Stimulated activated CD8-positive, alpha-beta memory T cell treated with anti-CD3 and anti-CD28 coated beads, Interleukin-15, amount 100 ng/mL, for 48 hours (primary cell): ENCODE measurements at places on chromosomes 6 and 20.
A peak's percentile ranks its signal among the peaks of the same experiment; 100 is the strongest.

GRCh38 chr6:111569951-111570350, 35.7 kb downstream of the TRAF3IP2 start:
- DNase-seq, result no peak

DNA sequence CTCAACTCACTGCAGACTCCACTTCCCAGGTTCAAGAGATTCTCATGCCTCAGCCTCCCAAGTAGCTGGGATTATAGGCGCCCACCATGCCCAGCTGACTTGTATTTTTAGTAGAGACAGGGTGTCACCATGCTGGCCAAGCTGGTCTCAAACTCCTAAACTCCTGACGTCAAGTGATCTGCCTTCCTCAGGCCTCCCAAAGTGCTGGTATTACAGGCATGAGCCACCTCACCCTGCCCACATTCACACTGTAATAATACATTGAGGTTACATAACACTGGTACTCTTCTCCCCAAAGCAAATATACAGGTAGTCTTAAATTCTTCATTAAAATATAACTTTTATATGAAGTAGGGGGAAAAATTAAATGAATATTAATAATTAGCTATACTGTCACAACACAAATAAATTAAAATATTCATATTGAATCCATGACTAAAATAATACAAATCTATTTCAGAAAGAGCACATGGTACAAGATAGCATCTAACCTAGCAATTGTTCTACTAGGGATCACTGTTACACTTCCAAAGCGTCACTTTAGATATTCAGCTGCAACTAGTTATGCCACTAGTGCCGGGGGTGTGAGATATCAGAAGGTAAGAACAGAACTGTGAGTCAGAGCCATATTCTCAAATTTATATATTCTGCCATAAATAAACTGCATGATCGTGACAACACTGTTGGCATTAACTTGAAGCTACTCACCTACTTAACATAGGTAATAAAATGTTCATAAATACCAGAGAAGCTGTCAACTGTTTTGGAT, 169.1 kb upstream of the SHLD1 start:
- DNase-seq, result no peak

- no peak for DNase-seq
Observed at GRCh38 chr6:71406865-71407860, 118.6 kb downstream of the OGFRL1 start.

GRCh38 chr6:144566868-144567615, 281.9 kb downstream of the UTRN start:
- DNase-seq, result no peak

DNA sequence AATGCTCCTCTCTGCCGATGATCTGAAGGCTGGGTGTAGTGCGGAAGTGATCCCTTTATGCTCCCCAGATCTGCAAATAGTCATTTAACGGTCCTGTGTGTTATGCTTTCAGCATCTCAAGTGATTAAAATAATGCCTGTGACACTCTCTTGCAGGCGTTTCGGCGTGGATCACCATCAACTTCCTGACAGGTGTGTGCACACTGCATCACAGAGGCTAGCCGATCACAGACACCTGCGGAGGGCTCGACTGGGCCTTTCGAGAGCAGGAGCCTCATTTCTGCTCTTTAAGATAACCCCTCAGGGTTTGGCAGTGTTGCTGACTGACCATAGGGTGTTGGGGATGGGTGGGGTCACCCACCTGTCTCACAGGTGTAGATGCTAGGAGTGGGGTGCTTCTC, 20.0 kb downstream of the ENTPD6 start:
- no peak for DNase-seq

- DNase-seq, result no peak
Observed at GRCh38 chr6:153099636-153100035, 31.4 kb downstream of the RGS17 start.

GRCh38 chr6:31092238-31092637, 20.1 kb downstream of the C6orf15 start:
- no peak for DNase-seq

GRCh38 chr6:167691533-167692312, 135.0 kb upstream of the AFDN start:
- no peak for DNase-seq

GRCh38 chr6:143529095-143529494, 17.6 kb upstream of the FUCA2 start:
- DNase-seq, result no peak

DNA sequence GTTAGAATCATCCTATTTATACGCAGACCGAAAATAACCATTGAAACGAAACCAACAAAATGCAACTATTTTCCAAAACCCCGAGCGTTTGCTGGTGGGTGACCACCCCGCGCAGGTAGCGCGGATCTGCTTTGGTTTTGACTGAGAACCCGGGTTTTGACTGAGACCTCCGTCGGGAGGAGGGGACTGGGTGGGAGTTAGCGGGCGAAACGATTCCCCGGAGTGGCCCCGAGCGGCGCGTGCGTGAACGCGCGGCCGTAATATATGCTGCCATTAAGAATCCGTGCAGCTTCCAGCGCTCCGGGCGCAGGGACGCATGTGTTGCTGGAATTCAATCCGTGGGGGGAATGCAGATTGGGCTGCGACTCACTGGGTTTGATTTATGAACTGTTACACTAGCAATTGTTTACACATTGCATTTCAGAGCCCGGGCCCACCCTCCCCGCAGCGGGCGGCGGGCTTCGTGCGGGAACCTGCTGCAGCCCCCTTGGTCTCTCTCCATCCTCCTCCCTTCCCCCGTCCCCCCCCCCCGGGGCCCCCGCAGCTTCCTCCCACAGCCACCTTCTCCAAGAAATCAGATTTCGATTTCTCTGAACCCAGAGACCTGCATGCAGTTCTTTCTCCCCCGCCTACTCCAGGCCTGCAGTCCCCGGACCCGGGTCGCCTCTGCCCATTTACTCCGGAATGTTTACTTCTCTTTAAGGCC, 9.9 kb downstream of the NRN1 start:
- DNase-seq, result no peak

- no peak for DNase-seq
Observed at GRCh38 chr6:101832371-101832770, 438.9 kb downstream of the GRIK2 start.

DNA sequence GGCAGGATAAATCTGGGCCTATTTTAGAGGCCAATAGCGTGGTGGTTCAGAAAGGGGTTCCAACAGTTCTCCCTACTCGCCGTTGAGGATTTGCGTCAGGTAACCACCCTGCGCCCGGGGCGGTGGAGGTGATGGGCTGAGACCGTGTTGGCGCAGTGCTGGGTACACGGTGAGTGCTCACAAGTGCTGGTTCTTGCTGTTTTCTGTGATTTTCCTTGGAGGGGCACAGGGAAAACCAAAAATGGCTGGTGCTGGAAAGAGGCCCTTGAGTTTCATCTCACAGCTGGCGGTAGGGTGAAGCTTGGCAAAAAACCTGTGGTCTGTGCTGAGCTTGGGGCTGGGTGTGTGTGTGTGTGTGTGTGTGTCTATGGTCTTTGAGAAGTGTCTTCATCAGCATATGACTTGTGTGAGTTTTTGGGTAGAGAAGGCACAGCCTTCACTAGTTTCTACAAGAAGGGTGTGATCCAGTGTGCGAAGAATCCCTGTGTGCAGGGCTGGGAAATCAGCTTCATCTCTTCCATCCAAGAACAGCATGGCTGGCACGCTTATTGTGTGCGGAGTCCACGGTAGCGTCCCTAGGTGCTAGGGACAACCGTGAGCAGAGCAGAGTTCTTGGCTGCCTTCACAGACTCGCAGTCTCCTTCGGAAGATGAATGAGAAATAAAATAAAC, 35.3 kb upstream of the SCRT2 start:
- DNase-seq, result no peak

DNA sequence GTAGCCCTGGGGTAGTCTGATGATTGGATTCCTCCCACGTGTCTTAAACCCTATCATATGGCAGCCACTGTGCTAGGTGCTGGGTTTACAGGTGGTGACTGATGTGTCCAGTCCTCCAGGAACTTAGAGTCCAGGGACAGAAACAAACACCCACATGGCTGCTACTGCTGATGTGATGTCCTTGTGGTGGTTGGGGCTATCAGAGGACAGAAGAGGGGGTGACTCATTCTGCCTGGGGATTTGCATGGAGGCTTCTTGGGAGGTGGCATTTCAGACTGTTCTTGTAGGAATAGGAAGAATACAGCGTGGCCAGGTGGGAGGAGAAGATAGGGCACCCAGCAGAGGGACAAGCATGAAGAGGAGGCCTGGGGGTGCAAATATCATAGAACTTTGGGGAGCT, 9.8 kb downstream of the RAET1G start:
- DNase-seq, result no peak

GRCh38 chr6:33672808-33673207, 38.7 kb downstream of the UQCC2 start:
- no peak for DNase-seq

DNA sequence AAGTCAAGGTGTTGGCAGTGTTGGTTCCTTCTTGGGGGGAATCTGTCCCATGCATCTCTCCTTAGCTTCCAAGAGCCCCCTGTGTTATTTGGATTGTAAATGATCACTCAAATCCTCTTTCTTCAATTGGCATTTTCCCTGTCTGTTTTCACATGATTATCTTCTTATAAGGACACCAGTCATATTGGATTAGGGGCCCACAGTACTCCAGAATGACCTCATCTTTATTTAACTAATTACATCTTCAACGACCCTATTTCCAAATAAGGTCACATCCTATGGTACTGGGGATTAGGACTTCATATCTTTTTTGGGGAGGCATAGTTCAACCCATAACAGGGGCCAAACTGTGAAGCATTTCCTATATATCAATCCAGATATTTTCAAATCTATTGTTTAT, 57.3 kb downstream of the PTPRA start:
- no peak for DNase-seq

GRCh38 chr6:25369036-25369432, 89.9 kb downstream of the CARMIL1 start:
- DNase-seq, result no peak

DNA sequence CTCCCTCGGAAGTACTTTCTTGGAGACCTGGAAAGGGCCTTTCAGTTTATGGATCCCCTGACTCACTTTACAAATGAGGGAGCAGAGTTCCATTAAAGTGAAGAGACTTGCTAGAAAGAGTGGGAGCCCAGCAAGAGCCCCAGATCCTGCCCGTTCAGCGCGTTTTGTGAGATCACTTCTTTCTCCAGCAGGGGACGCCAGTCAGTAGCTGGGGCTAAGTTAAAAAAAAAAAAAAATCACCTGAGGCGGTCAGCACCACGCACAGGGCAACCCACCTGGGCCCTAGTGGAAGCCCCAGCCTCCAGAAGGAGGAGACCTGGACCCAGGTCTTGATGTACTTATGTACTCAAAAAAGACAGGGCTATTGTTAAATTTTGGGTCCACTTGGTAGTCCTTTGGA, 274.5 kb upstream of the RNF24 start:
- DNase-seq, result no peak

- peak; percentile 66 for DNase-seq
Observed at GRCh38 chr20:47487175-47487917, 14.3 kb upstream of the NCOA3 start.

DNA sequence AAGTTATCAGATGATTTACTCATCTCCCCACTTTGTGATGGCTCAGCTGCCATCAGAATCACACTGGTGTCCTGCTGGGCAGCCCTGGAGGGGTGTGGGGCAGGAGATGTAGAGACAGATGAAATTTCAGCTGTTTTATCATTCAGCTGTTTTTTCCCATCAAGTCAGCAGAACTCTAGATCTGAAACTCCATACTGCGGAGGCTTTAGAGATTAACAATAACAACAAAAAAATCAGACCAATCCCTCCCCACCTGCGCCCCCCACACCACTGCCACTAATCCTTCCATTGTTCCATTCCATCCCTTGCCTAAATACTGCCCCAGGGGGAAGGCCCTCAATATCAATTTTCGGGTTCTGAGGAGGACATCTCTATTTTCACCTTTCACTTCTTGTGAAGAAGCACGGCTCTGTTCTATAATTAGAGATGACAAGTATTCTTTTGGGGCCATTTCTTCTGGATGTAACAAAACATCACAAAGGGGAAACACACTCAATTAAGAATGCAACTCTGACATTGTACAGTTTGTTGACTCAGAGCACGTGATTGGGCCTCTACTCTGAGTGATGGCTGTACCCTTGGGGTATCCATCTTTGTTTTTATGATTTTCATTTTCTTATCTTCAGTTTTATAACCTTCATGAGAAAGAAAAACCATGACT, 396.3 kb downstream of the ZFAND3 start:
- DNase-seq, result no peak

DNA sequence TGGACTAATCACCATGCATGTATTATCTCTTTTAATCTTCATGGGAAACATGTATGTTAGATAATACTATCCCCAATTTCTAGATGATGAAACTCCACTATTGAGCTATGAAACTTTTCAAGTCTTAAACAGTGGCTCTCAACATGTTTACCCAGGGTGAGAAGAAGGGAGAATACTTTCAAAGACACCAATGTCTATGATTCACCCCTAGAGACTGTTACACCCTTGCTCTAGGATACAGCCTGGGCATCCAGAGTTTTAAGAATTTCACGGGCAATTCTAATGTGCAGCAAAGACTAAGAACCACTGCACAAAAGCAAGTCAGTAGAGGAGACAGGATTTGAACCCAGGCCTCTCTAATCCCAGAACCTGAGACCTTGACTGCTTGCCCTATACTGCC, 47.8 kb downstream of the GFOD1 start:
- no peak for DNase-seq

DNA sequence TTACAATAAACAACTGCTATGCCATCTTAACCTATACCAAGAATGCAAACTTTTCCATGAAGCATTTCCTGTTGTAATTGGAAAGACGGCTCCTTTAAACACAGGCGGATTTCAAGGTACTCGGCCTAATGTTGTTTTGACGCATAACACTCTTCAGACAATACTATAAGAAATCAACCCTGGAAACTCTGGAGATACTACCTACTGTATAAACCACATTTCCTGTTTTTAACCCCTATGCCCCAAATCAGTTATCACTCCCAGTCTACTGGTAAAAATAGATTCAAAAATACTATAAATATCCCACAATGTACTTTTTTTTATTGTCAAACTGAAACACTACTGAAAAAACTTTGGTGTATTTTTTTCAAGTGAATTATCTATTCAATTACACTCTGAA, 118.1 kb downstream of the IRF4 start:
- no peak for DNase-seq

- no peak for DNase-seq
Observed at GRCh38 chr6:37200085-37200484, 30.1 kb downstream of the PIM1 start.

DNA sequence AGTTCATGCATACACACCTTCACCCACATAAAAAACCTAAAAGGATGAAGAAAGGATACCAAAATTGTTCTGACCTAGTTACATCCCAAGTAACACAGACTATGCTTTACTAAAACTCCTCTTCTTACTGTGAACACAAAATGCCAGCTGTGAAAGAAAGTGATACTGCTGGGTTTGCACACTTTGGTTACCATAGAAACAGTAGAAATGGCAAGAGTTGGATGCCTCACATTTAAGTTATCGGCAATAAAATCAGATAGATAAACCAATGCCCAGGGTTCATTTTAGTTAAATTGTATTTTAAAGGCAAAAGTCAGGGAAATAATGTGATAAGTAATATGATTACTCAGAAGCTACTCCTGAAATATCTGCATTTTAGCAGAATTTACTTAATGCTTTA, 161.9 kb downstream of the CDK19 start:
- no peak for DNase-seq

DNA sequence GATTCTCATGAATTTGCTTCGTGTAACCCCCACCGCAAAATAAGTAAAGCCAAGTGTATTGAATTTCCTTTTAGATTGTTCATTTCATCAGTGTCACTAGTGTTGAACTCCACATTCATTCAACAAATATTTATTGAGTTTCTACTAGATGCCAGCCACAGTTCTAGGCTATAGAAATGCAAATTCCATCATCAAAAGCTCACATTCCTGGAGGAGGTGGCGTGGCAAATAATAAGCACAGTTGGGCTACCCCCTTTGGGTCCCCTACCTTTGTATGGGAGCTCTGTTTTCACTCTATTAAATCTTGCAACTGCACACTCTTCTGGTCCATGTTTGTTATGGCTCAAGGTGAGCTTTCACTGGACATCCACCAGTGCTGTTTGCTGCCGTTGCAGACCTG, 12.7 kb upstream of the ME1 start:
- DNase-seq, result no peak
